ENCODE measurements at places on chromosomes 4 and X. TPM values are rescaled to one million over a fixed set of nuclear protein-coding genes. Genes with fewer than 3 reads are reported as not detected.
A peak's percentile ranks its signal among the peaks of the same experiment; 100 is the strongest.

GRCh38 chr4:150581056-150581605 lies 820 bp upstream of the MAB21L2 start:
- H3K36me3 ChIP-seq = no peaks in the 10 kb centered on the region
- DNase-seq = no peak
- H3K27ac ChIP-seq = no peak overlapping the region
- peak overlapping the region; percentile 84 for H3K4me3 ChIP-seq

GRCh38 chr4:26420438-26420837 lies 69.8 kb downstream of the CCKAR start:
- peaks cover 8% of the 10 kb centered on the region for H3K4me1 ChIP-seq
- no peaks in the 10 kb centered on the region for H3K27me3 ChIP-seq
- no peak overlapping the region for H3K4me3 ChIP-seq
- peak; percentile 50 for DNase-seq

FAM9C gene
- total RNA-seq = not detected

ZBTB49 gene
- total RNA-seq = 4.4 TPM

DNA sequence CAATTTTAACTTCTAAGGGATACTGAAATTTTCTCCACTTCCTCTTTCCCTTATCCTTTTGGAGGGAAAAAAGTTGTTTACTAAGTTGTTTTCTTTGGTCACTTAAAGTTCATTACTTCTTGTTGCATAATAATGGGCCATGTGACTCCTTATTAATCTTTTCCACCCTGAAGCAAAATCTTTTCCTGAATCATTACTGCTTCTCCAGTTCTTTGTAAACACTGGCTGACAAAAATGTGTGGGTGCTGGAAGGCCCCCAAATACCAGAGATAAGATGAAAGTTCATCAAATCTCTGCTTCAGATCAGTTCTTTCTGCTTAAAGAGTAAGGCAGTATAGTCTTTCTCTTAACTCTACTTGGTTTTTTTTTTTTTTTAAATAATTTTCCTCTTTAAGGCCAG lies 108.9 kb upstream of the NHS start:
- H3K27ac ChIP-seq = no peak overlapping the region
- DNase-seq = peak; percentile 54
- H3K36me3 ChIP-seq = no peaks in the 10 kb centered on the region
- no peak overlapping the region for H3K4me3 ChIP-seq

SAGE1 gene
- total RNA-seq = not detected

DNA sequence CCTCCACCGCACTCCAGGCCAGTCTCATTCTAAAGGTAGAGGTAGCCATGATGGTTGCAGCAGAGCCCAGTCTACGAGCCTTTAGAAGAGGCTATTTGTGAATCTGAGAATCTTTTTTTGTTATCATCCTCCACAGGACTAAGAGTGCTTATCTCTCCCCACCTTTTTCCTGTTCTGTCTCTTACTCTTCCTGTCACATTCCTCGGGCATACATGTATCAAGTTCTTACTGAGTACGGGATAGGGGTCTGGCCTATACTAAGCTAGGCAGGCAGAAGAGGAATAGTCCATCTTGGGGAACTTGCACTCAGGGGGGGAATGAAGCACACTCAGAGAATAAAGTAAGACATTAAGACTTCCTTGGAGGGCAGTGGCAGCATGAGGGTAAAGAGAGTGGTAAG lies 25.7 kb downstream of the LAS1L start:
- H3K4me1 ChIP-seq = no peaks in the 10 kb centered on the region
- no peak overlapping the region for H3K4me3 ChIP-seq
- H3K27me3 ChIP-seq = no peaks in the 10 kb centered on the region
- no peak for DNase-seq

DNA sequence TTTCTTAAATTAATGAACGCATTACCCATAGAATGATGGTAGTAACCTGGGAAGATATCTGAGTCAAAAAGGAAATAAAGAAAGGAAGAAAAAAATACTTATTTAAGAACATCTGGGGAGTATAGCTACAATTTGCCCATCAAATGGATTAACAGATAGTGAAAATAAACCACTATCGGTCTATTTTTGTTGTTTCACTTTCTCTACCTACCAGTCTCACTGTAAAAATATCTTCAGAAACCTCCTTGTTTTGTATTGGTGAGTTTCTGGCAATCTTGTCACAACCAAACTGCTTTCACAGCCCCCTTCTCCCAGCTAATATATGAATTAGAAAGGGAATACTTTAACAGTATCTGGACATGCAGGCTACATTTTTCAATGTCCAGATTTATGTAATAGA lies 783.5 kb downstream of the STPG2 start:
- H3K36me3 ChIP-seq = no peaks in the 10 kb centered on the region
- no peaks in the 10 kb centered on the region for H3K27me3 ChIP-seq
- H3K4me3 ChIP-seq = no peak overlapping the region
- H3K4me1 ChIP-seq = no peaks in the 10 kb centered on the region
- no peak for DNase-seq

TREX2 gene
- total RNA-seq = 0.36 TPM

- no peak overlapping the region for H3K4me3 ChIP-seq
- DNase-seq = no peak
- H3K36me3 ChIP-seq = no peaks in the 10 kb centered on the region
- H3K27ac ChIP-seq = no peak overlapping the region
- no peaks in the 10 kb centered on the region for H3K4me1 ChIP-seq
- no peaks in the 10 kb centered on the region for H3K27me3 ChIP-seq
Observed at GRCh38 chrX:41308884-41309647, 24.9 kb upstream of the DDX3X start.

WDR17 gene
- total RNA-seq = 2.0 TPM

- no peak overlapping the region for H3K4me3 ChIP-seq
- DNase-seq = no peak
- no peaks in the 10 kb centered on the region for H3K36me3 ChIP-seq
- peaks cover 12% of the 10 kb centered on the region for H3K4me1 ChIP-seq
Observed at GRCh38 chrX:21738210-21738949, 19.5 kb downstream of the SMPX start.

GRCh38 chrX:128816919-128817318 lies 706.4 kb downstream of the SMARCA1 start:
- H3K27me3 ChIP-seq = no peaks in the 10 kb centered on the region
- H3K4me3 ChIP-seq = no peak overlapping the region
- no peaks in the 10 kb centered on the region for H3K36me3 ChIP-seq
- no peaks in the 10 kb centered on the region for H3K4me1 ChIP-seq
- no peak for DNase-seq

GRPEL1 gene
- total RNA-seq = 55.8 TPM

- H3K4me1 ChIP-seq = no peaks in the 10 kb centered on the region
- no peak overlapping the region for H3K4me3 ChIP-seq
- H3K36me3 ChIP-seq = no peaks in the 10 kb centered on the region
- no peak for DNase-seq
- no peak overlapping the region for H3K27ac ChIP-seq
- no peaks in the 10 kb centered on the region for H3K27me3 ChIP-seq
Observed at GRCh38 chrX:39360101-39360500, 558.8 kb downstream of the MID1IP1 start.

NLRP2B gene
- not detected for total RNA-seq

- H3K4me1 ChIP-seq = peaks cover 11% of the 10 kb centered on the region
- no peak overlapping the region for H3K27ac ChIP-seq
- H3K27me3 ChIP-seq = no peaks in the 10 kb centered on the region
- DNase-seq = no peak
Observed at GRCh38 chr4:71288875-71289274, 49.9 kb upstream of the SLC4A4 start.

DIAPH2 gene
- total RNA-seq = 9.0 TPM

CPE gene
- total RNA-seq = 385 TPM

DNA sequence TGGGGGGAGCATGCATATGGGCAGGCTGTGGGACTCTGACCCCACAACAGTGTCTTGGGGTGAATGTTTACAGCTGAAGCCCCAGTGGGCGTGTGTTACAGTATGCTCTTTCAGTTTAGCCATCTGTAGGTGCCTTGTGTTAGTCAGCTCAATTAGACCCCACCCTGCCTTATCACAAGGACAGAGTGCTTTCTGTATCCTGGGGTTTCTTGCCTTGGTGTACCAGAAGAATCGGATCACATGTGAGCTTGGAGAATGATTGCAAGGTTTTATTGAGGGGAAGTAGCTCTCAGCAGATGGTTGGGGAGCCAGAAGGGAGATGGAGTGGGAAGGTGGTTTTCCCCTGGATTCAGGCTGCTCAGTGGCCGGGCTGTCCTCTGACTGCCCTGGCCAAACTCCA lies 27.3 kb downstream of the SH3BGRL start:
- H3K4me3 ChIP-seq = no peak overlapping the region
- DNase-seq = no peak
- H3K36me3 ChIP-seq = no peaks in the 10 kb centered on the region
- H3K4me1 ChIP-seq = no peaks in the 10 kb centered on the region

DNA sequence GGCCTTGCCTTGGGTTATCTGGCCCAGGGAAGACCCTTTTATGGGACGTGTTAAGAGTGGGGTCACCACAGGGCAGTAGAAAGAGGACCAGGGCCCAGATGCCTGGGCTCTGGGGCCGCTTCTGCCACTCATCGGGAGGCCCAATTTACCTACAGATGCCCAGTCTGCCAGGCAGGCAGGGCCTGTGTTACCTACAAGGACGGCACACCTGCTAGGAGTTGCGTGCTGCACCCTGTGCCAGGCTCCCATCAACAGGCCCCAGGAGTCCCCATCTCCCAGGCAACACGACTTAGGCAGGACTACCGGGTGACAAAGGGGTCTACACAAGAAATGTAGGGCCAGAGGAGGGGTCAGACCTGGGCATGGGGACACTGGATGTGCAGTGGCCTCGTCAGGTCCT lies 34.6 kb downstream of the WDR1 start:
- no peaks in the 10 kb centered on the region for H3K27me3 ChIP-seq
- no peak for DNase-seq
- H3K4me3 ChIP-seq = no peak overlapping the region
- peaks cover 83% of the 10 kb centered on the region for H3K36me3 ChIP-seq
- H3K4me1 ChIP-seq = peaks cover 2% of the 10 kb centered on the region

- no peaks in the 10 kb centered on the region for H3K27me3 ChIP-seq
- no peak for DNase-seq
- H3K27ac ChIP-seq = no peak overlapping the region
- no peak overlapping the region for H3K4me3 ChIP-seq
- H3K4me1 ChIP-seq = peaks cover 4% of the 10 kb centered on the region
- H3K36me3 ChIP-seq = no peaks in the 10 kb centered on the region
Observed at GRCh38 chr4:57498251-57498650, 388.1 kb upstream of the IGFBP7 start.

- no peak overlapping the region for H3K27ac ChIP-seq
- H3K4me1 ChIP-seq = no peaks in the 10 kb centered on the region
- H3K36me3 ChIP-seq = no peaks in the 10 kb centered on the region
- H3K27me3 ChIP-seq = no peaks in the 10 kb centered on the region
- DNase-seq = no peak
- H3K4me3 ChIP-seq = no peak overlapping the region
Observed at GRCh38 chrX:31251336-31251735, 179.5 kb upstream of the FTHL17 start.

GRCh38 chr4:37268319-37268718 lies 23.8 kb downstream of the NWD2 start:
- no peaks in the 10 kb centered on the region for H3K36me3 ChIP-seq
- H3K4me3 ChIP-seq = no peak overlapping the region
- H3K4me1 ChIP-seq = no peaks in the 10 kb centered on the region
- no peaks in the 10 kb centered on the region for H3K27me3 ChIP-seq
- H3K27ac ChIP-seq = no peak overlapping the region
- DNase-seq = no peak

TMEM156 gene
- total RNA-seq = 0.59 TPM

- no peaks in the 10 kb centered on the region for H3K36me3 ChIP-seq
- no peak overlapping the region for H3K4me3 ChIP-seq
- H3K4me1 ChIP-seq = no peaks in the 10 kb centered on the region
- no peak for DNase-seq
Observed at GRCh38 chr4:77196866-77197265, 39.9 kb downstream of the CCNG2 start.

DNA sequence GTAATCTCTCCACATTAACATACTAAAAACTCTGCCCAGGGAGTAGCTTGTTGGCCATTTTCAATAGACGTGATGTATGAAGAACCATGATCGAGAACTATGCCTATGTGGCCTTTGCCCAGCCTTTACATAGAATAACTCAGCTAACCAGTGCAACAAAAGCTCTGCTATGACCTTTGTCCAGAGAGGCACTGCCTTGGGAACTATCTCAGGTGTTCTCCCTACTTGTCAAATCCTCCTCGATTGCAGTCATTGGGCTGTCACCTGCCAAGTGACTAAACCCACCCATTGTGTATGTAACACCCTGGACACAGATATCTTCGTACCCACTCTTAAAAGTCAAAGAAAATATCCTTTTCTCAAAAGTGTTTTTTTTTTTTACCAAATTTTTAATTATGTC lies 610.3 kb upstream of the GALNTL6 start:
- no peaks in the 10 kb centered on the region for H3K4me1 ChIP-seq
- no peak for DNase-seq
- H3K36me3 ChIP-seq = no peaks in the 10 kb centered on the region
- H3K27ac ChIP-seq = no peak overlapping the region
- H3K4me3 ChIP-seq = no peak overlapping the region

DNA sequence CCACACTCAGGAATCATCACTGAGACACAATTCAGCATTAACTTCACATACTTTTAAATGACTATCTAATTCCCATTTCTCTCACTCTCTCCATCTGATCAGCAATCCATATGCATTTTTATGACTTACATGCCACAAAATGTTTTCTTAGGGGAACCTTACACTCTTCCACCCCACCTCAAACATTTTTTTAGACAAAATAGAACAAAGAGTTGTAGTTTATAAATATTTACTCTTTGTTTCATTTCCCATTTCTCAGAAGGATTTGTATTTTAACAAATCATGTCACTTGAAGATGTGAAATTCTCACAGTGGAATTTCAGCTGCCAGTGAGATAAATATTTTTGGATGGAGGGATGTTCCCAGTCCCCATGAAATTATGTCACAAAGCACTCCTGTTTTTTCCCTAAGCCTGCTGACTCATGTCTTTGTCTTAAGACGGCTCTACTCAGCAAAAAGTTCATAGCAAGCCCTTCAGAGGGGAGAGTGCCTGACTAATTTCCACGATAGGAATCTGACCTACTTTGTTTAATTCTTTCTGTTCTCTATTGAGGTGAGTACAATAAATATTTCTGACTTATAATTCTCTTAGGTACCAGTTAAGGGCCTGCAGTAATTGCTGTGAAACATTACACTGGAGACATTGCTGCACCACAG lies 257.7 kb downstream of the THOC2 start:
- no peaks in the 10 kb centered on the region for H3K27me3 ChIP-seq
- no peaks in the 10 kb centered on the region for H3K36me3 ChIP-seq
- peak; percentile 41 for DNase-seq
- no peak overlapping the region for H3K4me3 ChIP-seq
- H3K4me1 ChIP-seq = no peaks in the 10 kb centered on the region

- no peak overlapping the region for H3K4me3 ChIP-seq
- H3K4me1 ChIP-seq = peaks cover 28% of the 10 kb centered on the region
- no peaks in the 10 kb centered on the region for H3K36me3 ChIP-seq
- peak; percentile 89 for DNase-seq
- peak overlapping the region; percentile 72 for H3K27ac ChIP-seq
Observed at GRCh38 chr4:43331226-43332051, 438.9 kb downstream of the GRXCR1 start.
